Esophagus squamous epithelium (tissue), 5 donors: ENCODE measurements at places on chromosomes 1 and 21.

DNA sequence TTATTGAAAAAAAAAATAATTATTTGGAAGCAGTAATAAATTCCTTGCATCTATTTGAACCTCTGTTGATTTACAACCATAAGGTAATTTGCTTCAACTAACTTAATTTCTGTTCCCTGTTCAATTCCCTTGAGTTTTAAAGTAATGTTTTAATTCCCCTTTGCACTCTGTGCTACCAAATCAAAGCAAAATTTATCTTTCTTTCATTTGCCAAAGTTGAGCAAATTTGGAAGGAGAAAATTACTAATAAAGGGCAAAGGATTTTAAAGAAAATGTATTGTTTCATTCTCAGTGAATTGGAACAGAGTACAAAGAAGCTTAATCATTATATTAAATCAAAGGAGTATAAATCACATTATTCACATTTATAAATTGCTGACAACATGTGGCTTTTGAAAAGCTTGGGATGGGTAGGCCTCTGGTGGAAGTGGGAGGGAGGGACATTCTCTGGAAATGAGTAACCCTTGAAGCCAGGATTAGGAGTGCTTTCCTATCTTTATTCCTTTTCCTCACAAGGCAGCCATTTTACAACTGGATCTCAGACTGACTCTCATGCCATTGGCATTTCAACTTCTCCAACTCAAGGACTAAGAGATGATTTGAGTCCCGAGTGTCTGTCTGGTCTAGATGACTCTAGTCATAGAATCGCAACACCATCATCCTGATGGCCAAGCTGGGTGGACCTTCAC, 331.6 kb upstream of the DUSP10 start:
- DNase-seq: no peak

DNA sequence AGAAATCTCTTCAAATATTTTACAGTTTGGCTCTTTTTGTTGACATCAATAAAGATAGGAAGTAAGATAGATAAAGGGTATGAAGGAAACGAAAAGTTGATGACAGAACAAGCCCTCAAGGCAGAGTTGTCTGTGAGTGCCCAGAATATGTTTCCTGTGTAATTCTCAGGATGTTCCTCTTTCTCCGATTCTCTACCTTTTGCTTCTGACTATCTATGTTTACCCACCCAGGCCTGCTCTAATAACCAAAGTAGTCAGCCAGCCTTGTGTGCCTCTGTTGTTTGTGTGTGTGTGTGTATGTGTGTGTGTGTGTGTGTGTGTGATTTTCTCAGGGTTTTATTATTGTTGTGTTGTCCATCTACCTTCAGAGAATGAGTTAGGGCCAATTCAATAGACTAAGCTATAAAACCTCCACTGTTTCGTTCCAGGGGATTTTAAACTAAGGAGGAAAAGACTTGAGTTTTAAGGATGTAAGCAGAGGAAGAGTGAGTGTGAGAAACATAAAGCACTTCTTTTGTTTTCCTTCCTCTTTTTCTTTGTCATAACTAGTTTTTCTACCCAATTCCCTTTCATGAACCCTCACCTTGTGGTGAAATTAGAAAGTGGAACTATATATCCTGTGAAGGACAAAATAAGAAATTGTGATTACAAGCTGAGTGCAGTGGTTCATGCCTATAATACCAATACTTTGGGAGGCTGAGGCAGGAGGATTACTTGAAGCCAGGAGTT, 627.4 kb upstream of the NR5A2 start:
- DNase-seq: no peak

GRCh38 chr1:55209247-55209646, 5.9 kb downstream of the USP24 start:
- DNase-seq: no peak

DNA sequence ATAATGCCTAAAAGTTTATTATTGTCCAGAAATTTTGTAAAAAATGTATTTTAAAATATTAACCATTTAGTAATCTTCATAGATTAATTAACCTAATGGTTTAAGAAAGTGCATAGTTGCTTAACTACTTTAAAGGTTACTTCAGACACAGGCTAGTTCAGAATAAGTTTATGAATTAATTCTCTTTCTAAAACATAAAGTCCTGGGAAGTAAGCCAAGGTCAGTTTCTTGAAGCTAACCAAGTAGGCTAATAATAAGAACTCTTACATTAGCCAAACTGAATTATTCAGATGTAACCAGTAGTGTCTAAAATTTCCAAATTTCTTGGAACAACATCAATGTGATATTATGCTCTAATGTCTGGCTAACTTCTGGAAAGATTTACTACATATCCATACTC, 790.4 kb downstream of the NCAM2 start:
- DNase-seq: no peak

DNA sequence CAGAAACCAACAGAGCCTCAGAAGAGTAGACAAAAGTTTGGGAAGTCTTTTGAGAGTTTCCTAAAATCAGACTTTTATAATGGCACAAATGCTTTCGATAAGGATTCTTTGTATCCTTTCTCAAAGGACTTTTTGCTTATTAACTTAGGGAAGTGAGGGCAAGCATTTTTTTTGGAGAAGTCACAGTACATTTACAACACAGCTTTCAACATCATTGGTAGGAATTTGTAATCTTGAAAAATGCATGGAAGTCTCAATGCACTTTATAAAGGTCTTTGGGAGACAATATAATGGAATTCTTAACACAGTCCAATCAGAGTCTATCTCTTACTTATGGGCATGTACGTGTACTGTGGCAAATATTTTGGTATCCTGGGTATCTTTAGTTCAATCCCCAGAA, 325.8 kb upstream of the NR5A2 start:
- no peak for DNase-seq

- DNase-seq: no peak
Measured at GRCh38 chr1:68175621-68176398, 56.5 kb downstream of the WLS start.
